ENCODE measurements at places on chromosomes 1 and 21.
A peak's percentile ranks its signal among the peaks of the same experiment; 100 is the strongest.

DNA sequence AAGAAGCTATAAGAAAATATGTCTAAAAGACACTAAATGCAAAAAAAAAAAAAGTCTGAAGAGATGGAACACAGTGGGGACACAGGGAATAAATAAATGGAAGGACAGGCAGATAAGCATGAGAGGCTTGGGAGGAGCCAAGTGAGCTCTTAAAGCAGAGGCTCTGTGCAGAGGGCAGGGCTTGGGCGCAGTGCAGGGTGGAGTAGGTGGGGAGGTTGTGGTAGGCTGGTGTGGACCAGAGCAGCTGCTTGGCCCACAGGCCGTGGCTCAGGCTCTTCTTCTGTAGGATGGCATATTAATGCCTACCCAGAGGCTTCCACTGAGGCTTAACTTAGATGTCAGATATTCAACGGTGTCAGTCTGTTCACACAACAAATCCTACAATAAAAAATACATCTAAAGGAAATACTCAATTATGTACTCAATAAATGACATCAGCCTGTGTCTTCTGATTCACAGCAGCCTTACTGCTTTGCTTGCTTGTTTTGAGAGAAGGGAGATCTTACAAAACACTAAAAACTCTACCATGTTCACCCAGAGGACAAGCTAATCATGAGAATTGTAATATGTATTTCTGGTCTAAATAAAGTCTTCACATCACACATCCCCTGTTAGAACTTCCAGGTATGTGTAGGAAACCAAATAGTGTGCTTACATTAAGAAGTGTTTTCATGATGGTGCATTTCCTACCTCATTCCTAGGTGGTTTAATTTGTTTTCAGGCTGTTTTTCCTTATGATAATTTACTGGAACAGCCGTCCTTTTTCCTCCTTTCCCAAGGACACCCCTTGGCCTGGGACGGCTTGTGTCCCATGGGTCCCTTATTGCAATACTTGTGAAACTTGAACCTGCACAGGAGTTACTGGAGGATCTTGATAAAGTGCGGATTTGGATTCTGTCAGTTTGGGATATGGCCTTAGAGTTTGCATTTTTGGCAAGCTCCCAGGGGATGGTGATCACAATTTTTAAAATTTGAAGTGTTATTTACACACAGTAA, 24.9 kb downstream of the DIP2A start:
- DNase-seq: no peak

DNA sequence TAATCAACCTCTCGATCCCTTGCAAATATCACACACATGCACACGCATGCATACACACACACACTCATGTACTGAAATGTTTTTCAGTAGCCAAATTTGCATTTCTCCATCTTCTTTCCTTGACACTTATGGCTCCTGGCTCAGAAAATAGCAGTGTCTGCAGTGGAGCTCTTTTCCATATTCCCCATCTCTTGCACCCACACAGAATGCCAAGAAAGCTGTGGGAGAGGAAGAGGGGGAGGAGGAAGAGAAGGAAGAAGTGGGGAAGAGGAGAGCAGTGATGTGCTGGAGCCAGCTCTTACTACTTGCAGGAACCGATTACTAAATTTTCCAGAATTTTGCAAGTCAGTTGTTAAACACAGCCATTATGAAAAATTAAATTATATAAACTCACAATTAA, 9.9 kb downstream of the OPTC start:
- no peak for DNase-seq

DNA sequence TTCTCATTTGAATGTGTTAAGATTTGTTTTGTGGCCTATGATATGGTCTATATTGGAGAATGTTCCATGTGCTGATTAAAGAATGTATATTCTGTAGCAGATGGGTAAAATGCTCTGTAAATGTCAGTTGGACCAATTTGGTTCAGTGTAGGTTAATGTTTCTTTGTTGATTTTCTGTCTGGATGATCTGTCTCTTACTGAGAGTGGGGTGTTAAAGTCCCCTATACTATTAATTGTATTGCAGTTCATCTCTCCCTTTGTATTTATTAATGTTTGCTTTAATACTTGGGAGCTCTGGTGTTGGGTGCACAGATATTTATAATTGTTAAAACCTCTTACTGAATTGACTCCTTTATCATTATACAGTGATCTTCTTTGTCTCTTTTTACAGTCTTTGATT, 584.5 kb downstream of the NUF2 start:
- DNase-seq: no peak

GRCh38 chr1:54045496-54045895, 7.5 kb downstream of the TMEM59 start:
- DNase-seq: peak; percentile 26

- DNase-seq: no peak
Observed at GRCh38 chr1:10473145-10473765, 926 bp upstream of the DFFA start.

DNA sequence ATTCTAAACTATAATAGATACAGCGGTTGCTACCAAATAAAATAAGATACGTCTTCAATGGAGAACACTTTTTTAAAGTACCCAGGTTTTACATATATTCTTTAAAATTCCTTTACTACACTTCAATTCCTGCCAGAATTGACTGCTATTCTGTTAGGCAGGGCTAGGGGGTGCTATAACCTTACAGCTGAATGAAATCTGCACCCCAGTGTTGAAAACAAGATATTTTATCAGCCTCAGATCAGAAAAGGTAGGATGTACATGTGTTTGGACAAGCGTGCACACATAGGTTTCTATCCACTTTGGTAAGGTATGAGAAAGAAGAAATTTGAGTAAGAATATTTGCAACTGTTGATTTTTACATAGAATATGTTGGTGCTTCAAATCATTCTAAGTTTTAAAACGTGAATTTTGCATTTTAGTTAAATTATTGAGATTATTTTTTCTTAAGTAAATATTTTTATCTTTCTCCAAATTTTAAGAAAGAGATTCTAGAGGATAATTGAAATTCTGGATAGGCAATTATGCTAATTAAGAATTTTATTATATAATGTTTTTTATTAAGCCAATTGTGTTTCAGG, 490.8 kb upstream of the ADGRL4 start:
- peak; percentile 24 for DNase-seq

- peak; percentile 46 for DNase-seq
Observed at GRCh38 chr1:234655328-234656069, 45.5 kb upstream of the IRF2BP2 start.

- no peak for DNase-seq
Observed at GRCh38 chr1:61992257-61992656, 202.4 kb upstream of the L1TD1 start.

GRCh38 chr1:41368801-41369200, 7.6 kb downstream of the FOXO6 start:
- no peak for DNase-seq

DNA sequence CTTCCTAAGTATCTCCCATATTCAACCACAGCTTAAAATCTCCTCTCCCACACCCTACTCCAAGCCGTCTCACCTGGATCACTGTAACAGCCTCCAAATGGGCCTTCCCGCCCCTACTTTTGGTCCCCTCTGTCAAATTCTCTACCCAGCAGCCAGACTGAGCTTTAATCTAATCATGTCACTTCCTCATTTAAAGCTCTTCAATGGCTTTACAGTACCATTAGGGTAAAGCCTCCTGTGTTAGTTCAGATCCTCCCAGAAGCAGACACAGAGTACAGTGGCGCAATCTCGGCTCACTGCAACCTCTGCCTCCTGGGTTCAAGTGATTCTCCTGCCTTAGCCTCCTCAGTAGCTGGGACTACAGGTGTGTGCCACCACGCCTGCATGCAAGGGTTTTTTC, 46.8 kb upstream of the PSEN2 start:
- no peak for DNase-seq

DNA sequence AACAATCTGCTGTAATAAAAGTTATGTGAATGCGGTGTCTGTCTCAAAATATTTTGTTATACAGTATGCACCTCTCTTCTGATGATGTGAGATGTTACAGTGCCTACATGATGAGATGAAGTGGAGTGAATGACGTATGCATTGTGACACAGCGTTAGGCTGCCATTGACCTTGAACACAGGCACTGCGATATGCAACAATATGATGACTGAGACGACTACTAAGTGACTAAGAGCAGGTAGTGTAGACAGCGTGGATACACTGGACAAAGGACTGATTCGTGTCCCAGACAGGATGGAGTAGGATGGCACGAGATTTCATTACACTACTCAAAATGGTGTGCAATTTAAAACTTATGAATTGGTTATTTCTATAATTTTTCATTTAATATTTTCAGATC, 8.4 kb downstream of the SGIP1 start:
- DNase-seq: peak; percentile 67

GRCh38 chr1:182607566-182607965, 3.4 kb upstream of the RGS16 start:
- no peak for DNase-seq

DNA sequence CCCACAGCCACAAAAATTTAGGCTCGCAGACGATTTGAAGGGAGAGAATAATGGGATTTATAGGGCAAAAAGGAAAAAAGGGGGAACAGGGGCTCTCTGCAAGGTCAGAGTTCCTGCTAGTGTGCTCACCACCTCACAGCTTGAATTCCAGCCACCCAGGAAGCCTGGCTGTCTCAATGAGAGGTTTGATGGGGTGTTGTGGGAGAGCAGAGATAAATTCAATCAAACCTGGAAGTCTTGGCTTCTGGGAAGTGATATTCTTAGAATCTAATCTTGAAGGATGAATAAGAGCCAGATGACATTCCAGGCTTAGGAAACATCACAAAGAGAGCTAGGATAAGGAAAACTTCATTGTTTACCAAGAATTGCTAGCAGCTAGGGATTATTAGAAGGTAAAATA, 47.4 kb upstream of the C21orf91 start:
- no peak for DNase-seq

DNA sequence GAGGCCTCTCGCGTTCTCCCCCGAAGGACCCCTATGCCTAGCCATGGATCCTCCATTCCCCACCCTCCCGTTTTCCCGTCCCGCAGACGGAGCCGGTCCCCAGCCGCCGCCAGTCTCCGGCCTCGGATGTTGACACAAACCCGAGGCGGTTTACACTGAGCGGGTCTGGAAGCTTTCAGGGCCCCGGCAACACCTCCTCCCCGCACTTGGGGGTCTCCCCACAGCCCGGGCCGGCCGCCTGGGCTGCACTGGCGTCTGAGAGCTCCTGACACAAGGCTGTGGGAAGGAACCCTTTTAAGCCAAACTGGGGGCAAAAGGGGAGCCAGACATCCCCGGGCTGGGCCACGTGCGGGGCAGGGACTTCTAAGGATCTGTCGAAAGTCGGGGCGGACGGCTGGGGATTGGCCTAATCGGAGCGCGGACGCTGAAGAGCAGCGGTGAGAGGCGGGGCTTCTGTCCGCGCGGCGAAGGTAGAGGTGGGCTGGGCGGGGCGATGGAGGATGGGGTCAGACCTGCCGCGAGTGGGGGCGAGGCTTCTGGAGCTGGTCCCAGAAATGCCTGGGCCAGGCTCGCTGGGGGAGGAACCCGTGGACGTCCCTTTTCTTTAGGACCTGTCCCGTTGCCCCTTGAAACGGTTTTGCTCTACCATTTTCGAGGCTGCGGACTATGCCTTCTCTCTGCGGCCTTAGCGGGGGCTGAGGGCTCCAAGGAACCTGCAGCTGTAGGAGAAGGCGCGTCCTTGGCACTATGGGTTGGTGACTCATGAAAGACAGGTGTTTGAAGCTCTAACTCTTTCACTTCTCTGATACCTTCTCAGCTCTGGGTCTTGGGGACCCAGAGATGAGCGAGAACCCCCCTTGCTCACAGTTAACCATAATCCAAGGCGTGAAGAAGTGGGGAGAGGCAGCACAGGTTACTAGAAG, 1.2 kb upstream of the HPCAL4 start:
- DNase-seq: no peak

- no peak for DNase-seq
Observed at GRCh38 chr1:1894354-1895059, 3.6 kb upstream of the GNB1 start.

DNA sequence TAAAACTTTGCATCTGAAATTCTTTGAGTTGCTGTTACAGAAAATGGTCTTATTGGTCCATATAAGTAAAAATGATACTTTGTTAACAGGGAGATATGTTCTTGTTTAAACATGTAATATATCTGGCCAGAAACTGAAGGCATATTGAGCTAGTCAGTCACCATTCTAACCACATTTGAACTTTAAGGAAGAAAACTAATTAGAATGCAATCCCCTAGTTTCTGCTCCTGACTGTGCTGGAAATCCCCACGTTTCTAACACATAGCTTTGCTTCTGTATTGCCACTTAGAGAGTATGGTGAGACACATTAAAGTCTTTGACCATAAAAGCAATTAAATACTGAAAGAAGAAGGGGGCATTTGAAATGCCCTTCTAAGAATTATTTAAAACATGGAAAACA, 32.1 kb upstream of the HIVEP3 start:
- no peak for DNase-seq

- DNase-seq: no peak
Observed at GRCh38 chr1:87872692-87873091, 544.0 kb downstream of the LMO4 start.

GRCh38 chr1:180988253-180988752, 34.4 kb downstream of the STX6 start:
- DNase-seq: peak; percentile 26

- no peak for DNase-seq
Observed at GRCh38 chr1:4219826-4220225, 319.8 kb upstream of the C1orf174 start.

GRCh38 chr1:234729561-234730474, 119.8 kb upstream of the IRF2BP2 start:
- no peak for DNase-seq

- no peak for DNase-seq
Observed at GRCh38 chr1:117605164-117605773, 579 bp upstream of the TENT5C start.

- no peak for DNase-seq
Observed at GRCh38 chr1:9135073-9135836, 6.4 kb upstream of the GPR157 start.

DNA sequence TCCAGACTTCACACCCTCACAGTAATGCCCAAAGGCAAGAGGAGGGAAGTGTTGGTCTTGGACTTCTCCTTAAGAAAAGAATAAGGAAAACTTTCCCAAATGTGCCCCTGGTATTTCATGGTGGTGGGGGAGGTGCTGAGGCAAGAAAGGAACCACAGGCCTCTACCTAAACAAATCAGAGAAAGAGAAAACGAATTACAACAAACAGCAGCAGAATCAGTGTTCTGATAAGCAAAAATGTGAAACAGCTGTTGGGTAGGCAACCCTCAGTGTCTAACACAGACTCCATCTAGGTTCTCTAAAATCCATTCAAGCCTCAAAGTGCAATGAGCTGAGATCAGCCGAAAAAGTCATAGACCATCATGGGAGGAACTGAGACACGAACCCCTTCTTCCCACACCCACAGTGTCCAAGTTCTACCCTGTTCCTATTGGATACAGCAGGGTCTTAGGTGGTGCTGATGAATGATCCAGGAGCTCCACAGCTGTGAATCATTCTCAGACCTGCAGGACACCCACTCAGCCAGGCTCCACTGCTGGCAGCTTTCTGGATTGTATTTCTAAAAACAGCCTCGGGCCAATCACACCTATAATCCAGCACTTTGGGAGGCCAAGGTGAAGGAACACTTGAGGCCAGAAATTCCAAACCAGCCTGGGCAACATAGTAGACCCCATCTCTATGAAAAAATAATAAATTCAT, 149.1 kb downstream of the PLPP3 start:
- no peak for DNase-seq

DNA sequence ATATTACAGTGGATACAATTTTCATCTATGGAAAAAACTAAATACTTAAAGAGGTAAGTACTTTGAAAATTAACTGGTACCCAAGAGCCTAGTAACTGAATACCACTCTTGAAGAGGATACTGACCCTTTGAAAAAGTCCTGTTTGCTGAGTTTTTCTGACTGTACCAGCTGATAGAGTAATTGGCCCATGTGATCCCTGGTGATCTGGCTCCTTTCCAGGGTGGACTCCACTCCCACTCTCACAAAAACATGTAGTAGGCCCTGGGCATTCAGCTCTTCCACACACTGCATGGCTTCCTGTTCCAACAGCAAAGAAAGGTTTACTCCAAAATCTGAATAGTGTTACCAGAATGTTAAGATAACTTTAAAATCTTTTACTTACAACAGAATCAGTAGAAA, 53.6 kb upstream of the HP1BP3 start:
- DNase-seq: no peak
